ENCODE measurements at places on chromosomes 16 and 17.

GRCh38 chr17:77441940-77442339 is 301.2 kb downstream of the SEC14L1 start:
- no peak for DNase-seq

DNA sequence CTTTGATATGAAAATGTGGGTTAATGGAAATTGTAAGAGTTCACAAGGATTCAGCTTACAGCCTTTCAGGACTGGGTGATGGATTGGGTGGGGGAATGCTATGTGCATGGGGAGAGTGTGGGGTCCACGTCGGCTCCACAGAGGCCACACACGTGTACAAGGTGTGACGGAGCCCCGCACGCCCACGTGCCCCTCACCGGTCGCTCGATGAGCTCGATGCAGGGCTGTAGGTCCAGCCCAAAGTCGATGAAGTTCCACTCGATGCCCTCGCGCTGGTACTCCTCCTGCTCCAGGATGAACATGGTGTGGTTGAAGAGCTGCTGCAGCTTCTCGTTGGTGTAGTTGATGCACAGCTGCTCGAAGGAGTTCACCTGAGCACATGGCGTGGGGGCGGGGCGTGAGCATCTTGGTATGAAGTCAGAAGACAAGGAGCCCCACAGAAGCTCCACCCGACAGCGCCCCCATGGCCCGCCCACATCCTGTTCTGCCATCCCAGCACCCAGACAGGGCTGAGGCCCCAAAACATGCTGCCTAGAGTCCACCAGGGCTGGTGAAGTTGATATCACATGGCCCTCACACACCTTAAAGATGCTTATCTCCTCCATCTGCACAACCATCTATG is 99.1 kb downstream of the MYH11 start:
- DNase-seq, result no peak

DNA sequence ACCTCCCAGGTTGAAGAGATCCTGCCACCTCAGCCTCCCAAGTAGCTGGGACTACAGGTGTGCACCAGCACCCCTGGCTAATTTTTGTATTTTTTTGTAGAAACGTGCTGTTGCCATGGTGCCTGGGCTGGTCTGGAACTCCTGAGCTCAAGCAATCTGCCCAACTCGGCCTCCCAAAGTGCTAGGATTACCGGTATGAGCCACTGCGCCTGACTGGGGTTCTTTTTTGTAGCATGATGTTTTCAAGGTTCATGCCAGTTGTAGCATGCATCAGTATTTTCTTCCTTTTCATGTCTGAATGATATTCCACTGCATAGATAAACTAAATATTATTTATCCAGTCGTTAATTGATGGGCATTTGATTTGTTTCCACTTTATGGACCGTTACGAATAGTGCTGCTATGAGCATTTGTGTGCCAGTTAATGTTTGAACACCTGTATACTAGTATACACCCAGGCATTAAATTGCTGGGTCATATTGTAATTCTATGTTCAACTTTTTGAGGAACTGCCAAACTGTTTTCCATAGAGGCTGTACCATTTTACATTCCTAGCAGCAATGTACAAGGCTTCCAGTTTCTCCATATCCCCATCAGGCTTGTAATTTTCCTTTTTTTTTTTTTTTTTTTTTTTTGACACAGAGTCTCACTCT is 24.8 kb upstream of the CEP20 start:
- no peak for DNase-seq

DNA sequence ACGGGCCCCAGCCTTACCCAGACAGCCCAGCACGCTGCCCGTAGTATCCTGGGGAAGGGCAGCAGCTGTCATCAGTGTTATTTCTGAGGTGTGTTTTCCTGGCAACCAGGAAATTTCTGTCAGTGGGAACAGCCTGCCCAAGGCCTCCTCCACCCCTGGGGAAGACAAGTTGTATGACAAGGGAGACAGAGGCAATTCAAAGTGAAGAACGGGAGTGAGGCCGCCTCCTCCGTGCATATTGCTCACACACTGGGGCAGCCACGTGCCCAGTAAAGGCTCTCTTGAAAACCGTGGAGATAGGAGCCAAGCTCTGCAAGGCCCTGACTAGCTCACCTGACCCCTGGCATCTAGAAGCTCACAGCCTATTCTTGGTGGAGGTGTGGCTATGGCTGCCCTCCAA is 57.6 kb downstream of the RAI1 start:
- no peak for DNase-seq

DNA sequence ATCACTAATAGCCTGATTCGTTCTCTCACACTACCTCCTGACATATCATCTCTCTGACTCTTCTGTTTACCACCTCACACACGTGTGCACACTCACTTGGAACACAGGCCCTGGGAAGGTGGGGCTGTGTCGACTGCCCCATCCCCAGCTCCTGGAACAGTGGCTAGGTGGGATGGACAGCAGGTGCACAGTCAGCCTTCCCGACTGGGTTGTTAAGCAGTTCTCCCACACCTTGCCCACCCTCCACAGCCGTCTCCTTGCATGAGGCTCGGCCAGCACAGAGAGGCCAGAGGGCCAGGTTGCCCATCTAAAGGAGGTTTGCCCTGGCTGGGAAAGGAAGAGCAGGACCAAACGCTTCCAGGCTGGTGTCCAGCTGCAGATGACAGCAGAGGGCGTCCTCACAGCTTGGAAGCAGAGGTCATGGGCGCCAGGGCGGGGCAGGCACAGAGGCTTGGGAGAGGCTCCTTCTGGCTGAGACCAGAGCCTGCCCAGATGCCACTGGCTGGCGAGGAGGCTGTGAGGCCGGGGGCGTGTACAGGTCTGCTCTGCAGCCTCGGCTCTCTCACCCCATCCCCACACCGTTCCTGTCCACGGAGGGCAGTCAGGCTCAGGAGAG is 92.8 kb downstream of the AMFR start:
- DNase-seq, result no peak

DNA sequence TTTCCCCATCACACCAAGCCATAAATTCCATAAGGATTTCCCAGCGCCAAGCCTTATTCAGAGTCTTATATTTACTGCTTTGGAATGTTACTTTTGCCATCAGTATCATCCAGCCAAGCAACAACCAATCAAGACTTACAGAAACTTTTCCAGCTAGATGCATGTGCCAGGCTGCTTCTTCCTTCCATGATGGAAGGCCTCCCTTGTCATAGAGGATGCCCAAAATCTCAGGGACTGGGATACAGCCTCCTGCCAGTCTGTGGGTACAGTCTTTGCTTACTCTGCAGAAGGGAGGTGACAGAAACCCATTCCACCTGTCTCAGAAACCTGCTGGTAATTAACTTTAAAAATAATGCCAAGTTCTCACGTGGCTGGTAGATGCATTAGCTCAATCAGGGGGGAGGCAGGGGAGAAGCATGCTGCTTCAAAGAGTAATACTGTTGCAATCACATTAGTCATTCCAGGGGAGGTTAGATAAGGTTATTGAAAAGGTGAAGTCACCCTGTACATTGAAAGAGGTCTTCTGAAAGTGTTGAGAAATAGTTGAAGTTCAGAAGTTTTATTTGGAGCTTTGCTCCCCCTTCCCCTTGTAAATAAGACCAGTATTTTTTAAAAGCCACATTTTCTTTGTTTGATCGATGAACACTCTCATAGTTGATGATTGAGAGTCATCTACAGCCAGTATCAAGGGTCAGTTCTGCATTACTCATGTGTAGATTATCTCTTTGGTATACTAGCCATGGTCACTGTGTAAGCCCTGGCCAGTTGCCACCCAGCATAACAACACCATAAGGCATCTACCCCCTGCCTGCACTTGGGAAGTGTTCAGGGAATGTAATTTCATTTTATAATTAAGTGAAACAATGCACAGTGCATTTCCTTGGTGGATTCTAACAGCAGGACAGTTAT is 22.2 kb downstream of the HLF start:
- DNase-seq, result no peak

DNA sequence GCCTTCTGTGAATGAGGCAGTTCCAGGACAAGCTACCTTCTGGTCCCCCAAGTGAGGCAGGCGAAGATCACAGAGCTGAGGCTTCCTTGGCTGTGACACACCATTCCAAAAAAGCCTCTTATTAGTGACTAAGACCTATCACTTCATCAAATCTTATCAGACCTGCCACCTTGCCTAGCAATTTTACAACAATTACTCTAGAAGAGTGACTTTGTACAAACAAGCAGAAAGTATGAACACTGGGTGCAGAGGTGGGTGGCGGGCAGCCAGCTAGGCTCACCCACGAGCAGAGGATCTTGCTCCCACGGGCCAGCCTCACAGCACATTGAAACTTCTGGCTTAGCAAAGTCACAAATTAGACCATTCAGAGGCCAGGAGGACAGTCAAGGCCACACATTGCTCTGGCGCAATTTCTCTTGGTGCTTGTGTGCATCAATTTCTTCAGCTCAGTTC is 2.2 kb upstream of the ICAM2 start:
- DNase-seq, result no peak

GRCh38 chr17:76582660-76583059 is 3.0 kb downstream of the ST6GALNAC2 start:
- DNase-seq, result no peak

- no peak for DNase-seq
Measured at GRCh38 chr16:69039333-69039941, 66.0 kb upstream of the HAS3 start.

- no peak for DNase-seq
Measured at GRCh38 chr17:40329839-40330794, 21.1 kb downstream of the RARA start.

DNA sequence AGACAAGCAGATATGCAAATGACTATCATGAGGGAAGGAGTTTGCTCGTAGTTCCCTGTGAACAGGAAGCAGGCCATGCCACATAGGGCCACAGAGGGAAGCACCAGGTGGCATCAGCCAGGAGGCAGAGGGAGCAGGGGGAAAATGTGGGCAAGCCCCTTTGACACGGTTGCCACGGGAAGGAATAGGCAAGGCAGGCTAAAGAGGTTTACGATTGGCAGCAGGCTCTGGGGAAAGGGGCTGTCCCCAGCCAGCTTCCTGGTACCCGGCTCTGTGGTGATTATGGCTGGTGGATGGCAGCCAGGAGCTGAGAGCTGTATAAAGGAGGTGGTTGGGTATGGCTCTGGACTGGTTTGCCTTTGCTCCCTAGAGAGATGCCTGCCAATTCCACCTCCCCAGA is 848 bp downstream of the CES3 start:
- no peak for DNase-seq

DNA sequence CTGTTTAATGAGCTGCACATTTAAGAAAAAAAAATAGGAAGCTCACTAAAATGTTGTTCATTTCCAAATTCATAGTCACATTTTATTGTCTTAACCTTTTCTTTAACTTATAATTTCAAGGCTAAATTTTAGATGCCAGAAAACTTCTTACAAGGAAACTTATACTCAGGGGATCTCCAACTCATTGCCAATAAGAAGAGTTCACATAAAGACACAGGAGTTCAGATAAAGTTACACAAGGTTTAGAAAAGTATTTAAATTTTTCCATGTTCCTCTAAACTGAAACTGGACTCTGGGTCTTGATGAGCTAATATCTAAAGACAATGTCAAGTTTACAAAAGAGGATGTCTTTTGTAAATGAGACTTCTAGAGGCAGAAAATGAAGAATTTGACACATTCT is 190.7 kb upstream of the KCNJ16 start:
- DNase-seq, result no peak

DNA sequence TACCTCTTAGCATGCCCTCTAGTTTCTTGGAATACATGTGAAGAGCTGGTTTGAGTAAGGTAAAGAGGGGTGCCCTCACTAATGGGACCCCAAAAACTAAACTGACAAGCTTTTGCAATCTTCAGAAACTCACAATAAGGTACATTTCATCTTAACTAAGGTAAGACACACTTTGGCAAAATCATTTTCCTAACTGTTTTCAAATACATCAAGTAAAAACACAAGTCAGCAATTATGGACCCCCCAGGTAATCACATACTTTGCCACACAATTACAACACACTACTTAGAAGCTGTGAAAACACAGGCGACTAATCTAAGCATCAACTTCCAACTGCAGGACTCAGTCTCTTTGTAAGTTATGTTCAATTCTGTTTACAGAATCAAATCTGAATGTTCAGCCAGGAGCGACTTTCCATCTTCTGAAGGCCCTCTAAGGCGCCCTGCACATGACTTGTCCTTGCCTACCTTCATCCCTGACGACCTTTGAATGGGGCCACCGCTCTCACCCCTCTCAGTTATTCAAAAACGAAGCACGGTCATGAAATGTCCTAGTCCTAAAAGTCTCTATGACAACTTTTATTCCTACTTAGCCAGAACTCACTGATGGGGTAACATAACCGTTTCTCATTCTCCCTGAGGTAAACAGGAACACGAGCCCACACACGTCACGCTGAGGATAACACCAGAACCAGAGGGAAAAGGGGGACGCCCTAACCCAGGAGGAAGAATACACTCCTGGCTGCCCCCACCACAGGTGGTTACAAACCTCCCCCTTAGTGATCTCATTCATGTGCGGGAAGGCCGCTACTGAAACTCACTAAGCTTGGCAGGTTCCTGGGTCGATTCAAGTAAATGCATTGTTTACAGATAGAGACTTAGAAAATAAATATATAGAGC is 5.5 kb downstream of the CREBBP start:
- DNase-seq, result no peak

DNA sequence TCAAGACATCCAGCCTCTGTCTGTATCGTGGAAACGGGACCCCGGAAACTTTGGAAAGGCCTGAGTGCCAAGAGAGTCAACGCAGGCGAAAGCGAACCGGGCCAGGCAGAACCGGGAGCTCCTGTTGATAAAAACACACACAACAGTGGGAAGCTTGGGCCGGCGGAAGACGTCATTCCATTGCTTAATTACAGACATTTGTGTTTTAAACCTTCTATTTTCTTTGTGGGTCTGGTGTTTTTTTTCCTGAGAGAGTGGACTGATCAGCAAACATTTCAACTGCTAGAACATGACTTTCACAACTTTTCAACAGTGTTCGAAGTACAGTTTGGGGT is 878 bp upstream of the RNF157 start:
- DNase-seq, result no peak

GRCh38 chr17:73969956-73970355 is 233.5 kb upstream of the RPL38 start:
- DNase-seq, result no peak

DNA sequence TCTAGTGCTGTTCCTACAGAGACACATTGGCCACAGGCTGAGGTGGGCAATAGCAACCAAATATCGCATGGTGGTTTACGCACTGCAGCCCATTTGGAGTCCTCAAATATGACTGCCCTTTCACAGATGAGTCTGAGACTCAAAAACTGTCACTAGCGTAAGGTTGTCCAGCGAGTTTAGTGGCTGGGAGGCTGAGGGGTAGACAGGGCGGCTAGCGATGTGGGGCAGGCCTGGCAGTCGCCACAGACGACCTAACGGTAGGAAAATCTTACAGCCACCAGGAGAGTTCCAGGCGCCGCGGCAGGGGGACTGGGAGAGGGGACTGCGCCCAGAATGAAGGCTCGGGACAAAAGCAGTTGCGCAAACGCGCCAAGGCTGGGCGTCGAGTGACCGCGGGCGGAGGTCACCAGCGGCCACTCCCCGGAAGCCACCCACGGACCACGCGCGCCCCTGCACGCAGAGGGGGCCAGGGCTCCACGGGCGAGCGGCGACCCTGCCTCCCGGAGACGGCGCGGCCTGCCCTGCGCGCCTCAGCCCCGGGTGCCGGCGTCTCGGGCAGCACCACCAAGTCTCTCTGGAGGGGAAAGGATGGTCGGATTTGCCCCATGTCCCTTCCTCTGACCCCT is 699 bp upstream of the MAP1LC3B start:
- no peak for DNase-seq

All from activated T-cell treated with anti-CD3 and anti-CD28 coated beads for 4 hours (primary cell).